ENCODE measurements at places on chromosomes 11 and 22. TPM values are rescaled to one million over a fixed set of nuclear protein-coding genes. Genes with fewer than 3 reads are reported as not detected.

NXPE2 gene
- polyA plus RNA-seq = not detected

C1QTNF4 gene
- polyA plus RNA-seq = not detected

OR52A1 gene
- not detected for polyA plus RNA-seq

GRCh38 chr11:95119361-95120060 is 29.9 kb downstream of the ENDOD1 start:
- DNase-seq = no peak

DNA sequence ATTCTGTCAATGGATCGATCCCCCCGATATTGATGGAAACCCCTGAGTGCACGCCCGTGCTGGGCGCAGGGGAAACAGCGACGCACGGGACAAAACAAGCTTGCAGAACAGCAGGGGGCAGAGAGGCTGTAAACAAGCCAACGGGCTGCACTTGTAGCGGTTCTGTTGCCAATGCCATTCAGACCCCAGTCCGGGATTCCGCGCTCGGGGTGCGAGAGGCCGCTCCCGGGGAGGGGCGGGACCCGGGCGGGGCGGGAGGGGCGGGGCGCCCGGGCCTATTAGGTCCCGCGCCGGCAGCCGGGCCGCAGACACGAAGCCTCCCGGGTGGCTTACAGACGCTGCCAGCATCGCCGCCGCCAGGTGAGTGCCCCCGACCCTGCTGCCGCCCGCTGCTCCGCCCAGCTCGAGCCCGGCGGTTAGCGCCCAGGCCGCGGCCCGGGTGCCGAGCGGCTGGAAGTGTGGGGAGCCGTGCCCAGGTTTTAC is at the start of gene BIK:
Gene BIK (plus strand): TSS at position 307 of the 483 bp plus-strand sequence. CDS start 13,273 bp downstream, outside the sequence.
- DNase-seq = peak; percentile 27

PLA2G3 gene
- polyA plus RNA-seq = not detected

Data from immature natural killer cell (primary cell).